NCI-H1436 treated with DMSO at 0.1 percent for 48 hours (cell line): ENCODE measurements at places on chromosomes 7 and 10.

DNA sequence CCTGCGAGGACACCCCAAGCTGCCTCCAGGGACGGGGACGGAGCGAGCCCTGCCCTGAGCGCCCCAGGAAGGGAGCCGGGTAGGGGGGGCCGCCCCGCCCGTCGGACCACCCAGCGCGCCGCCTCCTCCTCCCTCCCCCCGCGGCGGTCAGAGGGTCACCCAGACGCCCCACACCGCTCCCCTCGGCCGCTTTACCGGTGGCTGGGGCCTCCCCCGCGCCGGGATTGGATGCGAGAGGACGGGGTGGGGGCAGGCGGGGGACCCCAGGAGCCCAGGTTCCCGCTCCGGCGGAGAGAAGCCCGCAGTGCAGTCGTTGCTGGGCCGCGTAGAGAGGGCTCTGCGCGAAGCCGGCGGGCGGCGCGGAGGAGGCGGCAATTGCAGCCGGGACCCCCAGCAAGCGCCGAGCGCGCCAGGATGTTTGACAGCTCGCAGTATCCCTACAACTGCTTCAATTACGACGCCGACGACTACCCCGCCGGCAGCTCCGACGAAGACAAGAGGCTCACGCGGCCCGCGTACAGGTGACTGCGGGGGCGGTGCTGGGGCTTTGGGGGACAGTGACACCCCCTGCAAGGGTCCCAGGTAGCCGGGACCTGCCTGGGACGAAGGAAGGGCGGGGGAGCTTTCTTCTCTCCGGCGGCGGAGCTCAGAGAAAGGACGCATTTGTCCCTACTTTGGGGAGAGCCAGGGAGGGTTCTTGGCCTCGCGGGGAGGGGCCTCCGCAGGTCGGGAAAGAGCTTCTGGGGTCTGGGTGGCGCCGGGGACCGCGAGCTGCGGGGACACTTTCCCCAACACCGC is at the start of gene FOXL3:
FOXL3 (plus strand) TSS at position 415 of the 798 bp plus-strand sequence; CDS start at position 415, 0 bp downstream.
- no peak for DNase-seq

GRCh38 chr7:152136686-152137085 is 111.2 kb downstream of the GALNT11 start:
- no peak for DNase-seq

DNA sequence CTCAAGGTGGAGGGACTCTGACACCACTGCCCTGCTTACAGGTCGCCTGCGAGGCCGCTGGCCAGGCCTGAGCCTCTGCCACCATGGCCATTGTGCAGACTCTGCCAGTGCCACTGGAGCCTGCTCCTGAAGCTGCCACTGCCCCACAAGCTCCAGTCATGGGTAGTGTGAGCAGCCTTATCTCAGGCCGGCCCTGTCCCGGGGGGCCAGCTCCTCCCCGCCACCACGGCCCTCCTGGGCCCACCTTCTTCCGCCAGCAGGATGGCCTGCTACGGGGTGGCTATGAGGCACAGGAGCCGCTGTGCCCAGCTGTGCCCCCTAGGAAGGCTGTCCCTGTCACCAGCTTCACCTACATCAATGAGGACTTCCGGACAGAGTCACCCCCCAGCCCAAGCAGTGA is 2.8 kb downstream of the LZTS2 start:
- DNase-seq, result no peak

- peak; percentile 3 for DNase-seq
These were observed 143.4 kb downstream of the DOCK1 start for GRCh38 chr10:127048630-127049029.

GRCh38 chr7:142773937-142774744 is 3.4 kb downstream of the PRSS2 start:
- no peak for DNase-seq

DNA sequence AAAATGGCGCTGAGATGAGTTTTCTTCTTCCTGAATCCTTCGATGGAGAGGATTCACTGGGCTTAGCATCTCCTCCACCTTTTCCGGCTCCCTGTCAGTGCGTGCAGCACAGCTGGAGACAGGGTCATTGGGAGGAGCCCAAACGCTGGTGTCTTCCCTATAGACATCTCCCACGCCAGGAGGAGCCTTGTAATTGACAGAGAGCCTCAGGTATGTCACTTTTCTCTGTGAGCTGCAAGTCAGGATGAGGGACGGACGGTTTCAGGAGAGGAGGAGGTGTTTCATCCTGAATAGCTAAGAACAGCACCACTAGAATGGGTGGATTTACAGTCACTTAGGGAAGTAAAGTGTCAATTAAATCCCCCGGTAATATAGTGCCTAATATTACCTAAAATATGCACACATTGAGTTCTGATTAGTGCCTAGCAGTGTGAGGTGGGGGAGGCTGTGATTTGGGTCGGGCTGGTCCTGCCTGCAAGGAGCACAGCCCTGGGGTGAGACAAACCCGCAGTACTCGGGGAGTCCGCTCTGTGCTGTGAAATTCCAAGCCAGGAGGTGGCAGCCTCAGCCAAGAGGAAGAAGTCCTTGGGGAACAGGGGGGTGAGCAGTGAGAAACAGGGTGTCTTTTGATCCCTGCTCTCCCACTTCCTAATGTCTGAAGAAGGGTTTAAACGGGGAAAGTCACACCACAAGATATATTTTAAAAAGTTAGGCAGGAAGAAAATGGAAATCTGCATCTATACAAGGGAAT is 28.2 kb downstream of the IL15RA start:
- no peak for DNase-seq

GRCh38 chr10:98488669-98489430 is 42.1 kb upstream of the HPS1 start:
- no peak for DNase-seq

DNA sequence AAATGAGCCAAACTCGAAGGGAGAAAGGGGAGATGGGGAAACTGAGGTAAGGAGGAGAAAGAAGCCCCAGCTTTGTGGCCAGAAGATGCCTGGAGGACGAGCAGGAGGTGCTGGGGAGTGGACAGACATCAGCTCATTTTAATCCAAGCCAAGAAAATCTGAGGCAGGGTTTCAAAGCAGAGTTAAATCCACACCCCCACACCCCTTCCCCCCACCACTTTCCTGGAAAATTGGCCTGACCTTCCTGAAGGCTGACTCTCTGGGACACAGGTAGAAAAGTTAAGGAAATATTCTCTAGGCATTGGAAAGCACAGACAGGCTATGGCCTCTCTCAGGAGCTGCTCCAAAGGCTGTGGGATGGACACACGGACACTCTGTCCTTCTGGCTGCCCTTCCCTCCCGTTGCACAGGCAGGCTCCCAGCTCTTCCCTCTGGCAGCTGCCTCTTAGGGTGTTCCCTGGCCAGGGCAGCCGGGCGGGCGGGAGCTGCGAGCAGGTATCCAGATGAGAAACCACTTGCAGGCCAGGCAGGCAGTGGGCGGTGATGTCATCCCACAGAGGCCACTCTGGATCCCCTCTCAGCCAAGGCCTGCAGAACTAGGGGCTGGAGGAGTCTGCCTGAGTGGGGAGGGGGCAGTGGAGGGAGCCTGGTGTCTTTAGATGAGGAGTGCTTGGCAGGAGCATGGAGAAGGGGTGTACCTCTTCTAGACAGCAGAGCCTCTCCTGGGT is 171.8 kb downstream of the NEURL1 start:
- no peak for DNase-seq

DNA sequence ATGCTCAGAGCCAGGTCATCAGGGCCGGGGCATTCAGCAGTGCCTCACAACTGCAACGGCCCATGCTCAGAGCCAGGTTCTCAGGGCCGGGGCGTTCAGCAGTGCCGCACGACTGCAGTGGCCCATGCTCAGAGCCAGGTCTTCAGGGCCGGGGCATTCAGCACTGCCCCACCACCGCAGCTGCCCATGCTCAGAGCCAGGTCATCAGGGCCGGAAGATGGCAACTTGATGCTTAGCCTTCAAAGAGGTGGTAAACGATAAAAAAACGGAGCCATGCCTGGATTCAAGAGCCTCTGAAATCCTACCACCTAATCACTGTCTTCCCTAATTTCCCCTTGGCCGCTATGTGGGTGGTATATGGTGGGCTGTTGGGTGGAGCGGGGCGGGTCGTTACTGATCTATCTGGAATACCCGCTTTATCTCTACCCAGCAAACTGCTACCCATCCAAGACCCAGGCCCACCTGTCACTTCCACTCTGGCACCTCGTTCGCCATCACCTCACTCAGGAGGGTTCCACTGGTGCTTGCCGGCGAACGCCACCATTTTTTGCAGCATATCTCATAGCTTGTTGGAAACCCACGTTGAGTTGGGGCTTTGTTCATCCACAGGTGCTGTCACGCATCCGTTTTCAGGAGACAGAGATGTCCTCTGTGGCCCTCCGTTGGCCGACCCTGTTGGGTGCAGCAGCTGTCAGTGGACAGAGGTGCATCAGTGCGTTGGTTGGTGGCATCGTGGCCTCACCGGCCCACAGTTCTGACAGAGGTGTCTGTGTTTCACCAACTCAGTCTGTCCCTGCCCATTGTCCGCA is 221.1 kb downstream of the EBF3 start:
- no peak for DNase-seq

- no peak for DNase-seq
These were observed 155.6 kb downstream of the ARHGAP21 start for GRCh38 chr10:24568042-24568441.

DNA sequence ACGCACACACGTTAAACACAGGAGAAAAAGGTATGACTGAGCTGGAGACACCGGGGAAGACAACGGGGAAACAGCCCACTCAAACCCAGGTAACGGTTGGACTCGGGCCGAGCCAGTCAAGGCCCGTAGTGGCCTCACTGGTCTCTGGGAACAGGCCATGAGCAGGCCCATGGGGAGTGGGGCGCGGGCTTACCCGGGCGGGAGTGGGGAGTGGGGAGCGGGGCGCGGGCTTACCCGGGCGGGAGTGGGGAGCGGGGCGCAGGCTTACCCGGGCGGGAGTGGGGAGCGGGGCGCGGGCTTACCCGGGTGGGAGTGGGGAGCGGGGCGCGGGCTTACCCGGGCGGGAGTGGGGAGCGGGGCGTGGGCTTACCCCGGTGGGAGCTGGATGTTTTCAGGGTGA is 11.5 kb downstream of the INTS1 start:
- DNase-seq, result no peak

DNA sequence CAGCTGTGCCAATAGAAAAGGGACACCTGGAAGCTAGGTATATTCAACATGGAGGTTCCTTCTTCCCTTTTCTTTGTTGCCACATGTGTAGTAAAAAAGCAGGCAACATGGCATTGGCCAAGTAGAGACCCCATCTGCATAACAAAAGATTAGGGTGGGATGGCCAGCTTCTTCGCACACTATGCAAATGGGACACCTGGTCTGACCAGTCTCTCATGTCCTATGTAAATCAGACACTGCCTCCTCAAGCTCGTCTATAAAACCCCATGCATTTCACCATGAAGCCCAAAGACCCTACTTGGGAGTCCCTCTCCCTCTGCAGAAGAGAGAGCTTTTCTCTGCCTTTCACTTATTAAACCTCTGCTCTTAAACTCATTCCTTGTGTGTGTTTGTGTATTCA is 53.9 kb downstream of the MYL10 start:
- DNase-seq, result no peak

- no peak for DNase-seq
These were observed 65.3 kb downstream of the MYOF start for GRCh38 chr10:93416824-93417223.

GRCh38 chr7:115094163-115094562 is 172.3 kb downstream of the MDFIC start:
- DNase-seq, result no peak

- DNase-seq, result no peak
These were observed 220.2 kb downstream of the SNX10 start for GRCh38 chr7:26511866-26512265.

DNA sequence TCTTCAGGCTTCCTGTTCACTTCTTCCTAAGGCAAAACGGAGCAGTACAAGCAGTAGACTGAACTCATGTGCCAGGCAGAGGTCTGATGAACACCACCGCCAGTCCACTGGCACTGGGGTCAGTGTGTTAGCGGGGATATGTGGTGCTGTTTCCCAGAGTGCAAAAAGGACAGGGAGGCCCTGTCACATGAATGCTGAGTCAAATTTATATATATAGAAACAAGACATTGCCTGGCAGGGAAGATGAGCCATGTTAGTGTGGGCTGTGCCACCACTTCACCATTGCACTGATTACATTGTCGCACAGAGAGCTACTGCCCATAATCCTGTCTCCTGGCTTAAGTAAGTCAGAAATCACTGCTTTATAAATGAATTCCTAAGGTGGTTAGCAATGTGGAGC is 122.2 kb upstream of the AMPH start:
- no peak for DNase-seq

DNA sequence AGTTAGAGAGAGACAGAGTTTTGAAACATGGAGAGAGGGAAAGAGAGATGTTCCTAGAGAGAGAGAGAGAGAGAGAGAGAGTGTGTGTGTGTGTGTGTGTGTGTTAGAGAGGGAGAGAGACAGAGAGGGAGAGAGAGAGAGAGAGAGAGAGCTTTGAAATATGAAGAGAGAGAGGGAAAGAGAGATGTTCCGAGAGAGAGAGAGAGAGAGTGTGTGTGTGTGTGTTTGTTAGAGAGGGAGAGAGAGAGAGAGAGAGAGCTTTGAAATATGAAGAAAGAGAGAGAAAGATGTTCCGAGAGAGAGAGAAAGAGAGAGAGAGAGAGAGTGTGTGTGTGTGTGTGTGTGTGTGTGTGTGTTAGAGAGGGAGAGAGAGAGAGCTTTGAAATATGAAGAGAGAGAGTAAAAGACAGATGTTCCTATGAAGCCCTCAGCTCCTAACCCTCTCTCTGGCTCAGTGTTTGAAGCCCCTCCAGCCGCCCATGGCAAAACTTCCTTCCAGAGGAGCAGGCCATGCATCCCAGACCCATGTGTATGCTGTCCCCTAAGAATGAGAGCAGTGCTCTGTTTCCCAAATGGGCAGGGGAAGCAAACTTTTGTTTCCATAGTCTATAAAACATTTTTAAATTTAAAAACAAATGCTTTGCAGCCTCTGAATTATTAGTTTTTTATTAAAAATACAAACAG is 130.9 kb downstream of the KCNMA1 start:
- no peak for DNase-seq
